SIG-M5 (cell line): ENCODE measurements at places on chromosomes 4 and X.

DNA sequence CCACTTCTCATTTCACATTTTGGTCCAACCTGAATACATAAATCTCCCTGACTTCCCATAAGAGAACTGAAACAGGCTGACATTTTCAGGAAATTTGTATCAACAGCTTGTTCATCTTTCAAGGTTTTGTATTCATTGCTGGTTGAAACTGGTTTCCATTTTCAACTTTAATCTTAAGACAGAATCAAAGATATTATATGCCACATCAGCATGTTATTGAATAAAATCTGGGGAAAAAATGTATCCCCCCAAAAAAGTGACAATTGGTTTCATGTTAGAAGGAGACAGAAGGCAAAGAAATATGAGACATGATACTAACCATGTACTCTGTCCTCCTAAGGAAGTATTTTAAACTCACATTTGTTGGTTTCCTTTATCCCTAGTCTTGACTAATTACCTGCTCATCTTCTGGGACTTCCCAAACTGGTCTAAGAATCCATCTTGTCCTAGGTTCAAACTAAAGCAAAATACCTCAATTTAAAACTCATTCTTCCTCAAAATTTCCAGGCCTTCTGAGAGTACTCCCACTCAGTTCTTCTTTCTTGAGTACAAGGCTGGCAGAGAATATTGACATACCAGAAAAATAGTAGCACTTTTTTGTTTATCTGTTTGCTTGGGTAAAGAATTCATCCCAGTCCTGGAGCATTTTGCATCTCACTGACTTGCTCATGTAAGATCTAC, 3.1 kb upstream of the ANTXR2 start:
- no peak for DNase-seq

GRCh38 chr4:40719008-40719623, 30.6 kb upstream of the NSUN7 start:
- DNase-seq, result no peak

- no peak for DNase-seq
Observed at GRCh38 chrX:129360175-129360574, 163.1 kb downstream of the SMARCA1 start.

- no peak for DNase-seq
Observed at GRCh38 chrX:130262231-130262630, 6.5 kb downstream of the ZNF280C start.

GRCh38 chr4:41380511-41381157, 123.9 kb downstream of the UCHL1 start:
- DNase-seq, result no peak
